ENCODE measurements at places on chromosomes 12 and 14. TPM values are rescaled to one million over a fixed set of nuclear protein-coding genes. Genes with fewer than 3 reads are reported as not detected.

The SSTR1 gene
- 14.4 TPM for total RNA-seq

DNA sequence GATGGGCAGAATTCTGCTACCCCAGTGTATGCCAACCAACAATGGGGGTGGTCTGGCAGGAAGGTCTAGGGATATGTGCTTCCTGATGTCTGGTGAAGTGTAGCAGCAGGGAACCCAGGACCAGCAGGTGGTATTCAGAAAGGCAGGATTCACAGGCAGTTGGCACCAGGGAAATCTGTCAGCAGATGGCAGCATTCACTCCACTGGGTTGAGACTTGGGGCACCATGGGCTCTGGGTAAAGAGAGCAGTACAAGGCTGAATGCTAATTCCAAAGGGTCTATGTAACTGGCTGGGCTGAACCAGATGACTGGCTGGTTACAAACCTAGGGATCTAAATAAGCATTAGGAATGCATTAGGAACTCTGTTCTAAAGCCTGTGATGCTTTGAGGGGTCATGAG is 466.9 kb upstream of the STXBP6 start:
- no peaks in the 10 kb centered on the region for H3K27me3 ChIP-seq
- DNase-seq: no peak
- H3K27ac ChIP-seq: no peak overlapping the region
- H3K4me3 ChIP-seq: no peak overlapping the region
- H3K4me1 ChIP-seq: no peaks in the 10 kb centered on the region

DNA sequence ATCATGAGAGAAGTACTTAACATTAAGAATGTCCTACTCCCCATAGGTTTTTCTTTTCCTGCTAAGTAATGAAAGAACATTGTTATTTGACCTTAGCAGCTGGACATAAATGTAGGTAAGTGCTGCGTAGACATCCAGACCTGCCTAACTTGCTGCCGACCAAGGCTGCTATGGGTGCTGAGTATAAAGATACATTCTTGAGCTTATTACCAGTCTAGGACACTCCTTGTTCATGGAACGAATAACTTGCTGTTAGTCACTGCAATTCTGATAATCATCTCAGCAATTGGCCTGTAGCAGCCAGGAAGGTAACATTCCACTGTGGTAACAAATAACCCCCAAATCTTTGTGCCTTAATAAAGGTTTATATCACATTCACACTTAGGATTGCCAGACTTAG is 478.1 kb downstream of the VRK1 start:
- no peaks in the 10 kb centered on the region for H3K36me3 ChIP-seq
- H3K4me3 ChIP-seq: no peak overlapping the region
- DNase-seq: no peak

- no peak overlapping the region for H3K27ac ChIP-seq
- no peaks in the 10 kb centered on the region for H3K27me3 ChIP-seq
- no peaks in the 10 kb centered on the region for H3K36me3 ChIP-seq
These were observed 23.2 kb upstream of the MTHFD1 start for GRCh38 chr14:64364907-64365306.

The ETV6 gene
- 22.2 TPM for total RNA-seq

DNA sequence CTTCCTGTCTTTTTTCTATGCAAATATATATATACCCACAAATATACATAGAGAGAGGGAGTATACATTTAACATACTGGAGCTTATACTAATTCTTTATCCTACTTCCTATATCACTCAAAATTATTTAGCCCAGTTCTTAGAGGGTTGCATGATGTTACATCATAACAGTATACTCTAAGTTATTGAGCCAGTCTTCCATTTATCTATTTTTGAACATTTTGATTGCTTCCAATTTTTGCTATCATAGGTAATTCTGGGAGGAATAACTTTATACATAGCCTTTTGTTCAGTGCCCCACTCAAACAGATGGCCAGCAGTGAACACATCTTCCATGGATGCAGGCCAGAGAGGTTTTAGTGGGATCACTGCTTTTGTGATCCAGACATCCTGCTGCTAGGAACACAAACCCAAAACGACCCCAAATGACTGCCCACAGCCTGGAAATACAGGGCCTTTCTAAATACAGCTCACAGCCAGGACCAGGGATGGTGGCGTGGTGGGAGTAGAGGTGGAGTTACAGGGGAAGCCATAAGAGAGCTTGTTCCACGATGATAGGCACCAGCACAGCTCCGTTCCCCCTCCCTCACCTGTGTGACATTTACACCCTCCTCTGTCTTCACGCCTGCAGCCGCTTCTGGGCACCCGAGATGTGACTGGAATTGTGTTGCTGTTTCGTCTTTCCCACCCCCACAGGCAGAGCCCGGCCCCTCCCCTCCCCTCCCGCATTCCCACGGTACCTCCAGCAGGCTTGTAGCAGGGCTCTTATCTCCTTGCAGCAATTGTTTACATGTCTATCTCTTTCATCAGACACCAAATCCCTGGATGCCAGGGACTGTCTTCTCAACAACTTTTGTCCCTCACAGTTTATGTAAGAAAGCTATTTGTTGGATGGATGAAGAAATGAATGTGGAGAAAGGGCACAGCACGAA is 30.7 kb upstream of the HDAC7 start:
- H3K4me3 ChIP-seq: no peak overlapping the region
- H3K36me3 ChIP-seq: peaks cover 17% of the 10 kb centered on the region
- no peak for DNase-seq
- H3K27me3 ChIP-seq: no peaks in the 10 kb centered on the region
- no peak overlapping the region for H3K27ac ChIP-seq

DNA sequence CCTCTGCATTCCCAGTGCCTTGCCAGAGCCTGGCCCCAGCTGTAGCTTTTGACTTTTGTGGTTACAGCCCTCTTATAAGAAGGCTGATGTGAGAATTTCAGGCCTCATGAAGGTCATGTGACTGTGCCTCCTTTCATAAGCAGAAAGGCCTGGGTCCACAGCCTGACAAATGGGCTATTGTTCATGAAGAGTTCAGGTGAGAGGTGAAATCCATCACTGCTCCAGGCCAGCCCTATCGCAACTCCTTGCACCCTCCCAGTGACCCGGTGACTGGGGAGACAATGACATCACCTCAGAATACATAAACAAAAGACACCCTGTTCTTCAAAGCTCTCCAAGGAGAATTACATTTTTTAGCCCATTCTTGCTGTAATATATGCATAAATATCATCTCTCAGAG is 321.5 kb downstream of the PCNX1 start:
- no peak overlapping the region for H3K27ac ChIP-seq
- H3K4me3 ChIP-seq: no peak overlapping the region
- no peak for DNase-seq
- H3K27me3 ChIP-seq: no peaks in the 10 kb centered on the region
- H3K4me1 ChIP-seq: no peaks in the 10 kb centered on the region

DNA sequence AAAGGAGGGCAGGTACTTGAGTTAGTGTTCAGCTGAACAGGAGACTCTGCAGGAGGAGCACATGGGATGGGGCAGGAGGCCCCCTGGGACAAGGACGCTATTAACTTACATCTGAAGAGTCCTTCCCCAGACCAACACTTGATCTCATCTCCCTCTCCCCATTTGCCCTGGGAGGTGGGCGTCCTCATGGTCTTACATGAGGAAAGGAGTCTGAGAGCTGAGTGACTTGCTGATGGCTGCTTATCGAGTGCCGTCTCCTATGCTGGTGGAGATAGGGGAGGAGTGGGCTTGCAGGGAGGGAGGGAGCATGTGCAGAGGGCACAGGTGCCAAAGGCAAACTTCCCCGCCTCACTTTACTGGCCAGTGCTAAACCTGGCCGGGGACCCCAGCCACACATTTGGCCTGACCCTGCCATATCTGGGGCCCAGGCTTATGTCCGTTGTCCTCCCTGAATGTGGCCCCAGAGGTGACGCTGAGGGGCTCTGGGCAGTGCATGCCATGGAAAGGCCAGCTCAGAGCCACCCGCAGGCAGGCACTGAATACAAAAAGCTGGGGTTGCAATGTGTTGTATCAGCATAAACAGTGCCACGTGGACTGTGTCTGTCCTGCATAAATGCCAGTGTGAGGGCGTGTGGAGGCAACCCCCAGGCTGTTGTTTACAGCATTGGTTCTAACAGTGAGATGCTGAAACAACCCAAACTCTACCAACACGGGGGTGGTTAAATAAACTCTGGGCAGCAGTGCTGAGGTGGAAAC is 29.4 kb downstream of the FAIM2 start:
- no peak for DNase-seq
- no peaks in the 10 kb centered on the region for H3K36me3 ChIP-seq
- peaks cover 4% of the 10 kb centered on the region for H3K4me1 ChIP-seq
- no peak overlapping the region for H3K27ac ChIP-seq
- no peak overlapping the region for H3K4me3 ChIP-seq
- H3K27me3 ChIP-seq: no peaks in the 10 kb centered on the region

DNA sequence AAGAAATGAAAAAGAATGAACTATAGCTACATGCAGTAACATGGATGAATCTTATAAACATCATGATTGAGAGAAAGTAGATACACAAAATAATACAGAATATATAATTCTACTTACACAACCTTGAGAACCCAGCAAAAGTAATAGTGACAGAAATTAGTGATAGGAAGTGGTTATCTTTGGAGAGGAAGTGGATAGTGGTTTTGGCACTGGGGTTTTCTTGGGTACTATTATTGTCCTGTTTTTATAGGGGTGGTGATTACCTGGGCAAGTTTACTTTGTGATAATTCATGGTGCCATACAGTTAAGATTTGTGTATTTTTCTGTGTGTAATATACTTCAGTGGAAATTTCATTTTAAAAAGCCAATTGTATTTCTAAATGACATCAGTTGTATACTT is 352.7 kb downstream of the AEBP2 start:
- H3K27ac ChIP-seq: no peak overlapping the region
- H3K4me3 ChIP-seq: no peak overlapping the region
- no peaks in the 10 kb centered on the region for H3K36me3 ChIP-seq
- H3K27me3 ChIP-seq: no peaks in the 10 kb centered on the region

DNA sequence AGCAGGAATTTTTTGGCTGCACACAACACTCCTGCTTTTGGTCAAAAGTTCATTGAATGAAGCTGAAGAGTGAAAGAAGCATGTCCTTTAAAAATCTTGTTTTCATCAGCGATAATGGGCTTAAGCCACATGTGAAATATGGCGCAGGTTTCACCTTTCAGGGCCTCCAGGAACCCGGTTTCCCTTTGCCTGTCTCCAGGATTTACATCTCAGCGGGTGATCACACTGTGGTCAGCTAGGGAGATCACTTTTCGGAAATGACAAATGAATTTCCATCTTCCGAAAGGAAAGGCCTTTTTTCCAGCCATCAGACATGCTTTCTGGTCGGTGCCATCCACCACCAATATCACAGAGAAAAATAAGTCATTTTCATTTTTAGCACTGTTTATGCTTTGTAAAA is 727.1 kb upstream of the TBX3 start:
- no peaks in the 10 kb centered on the region for H3K4me1 ChIP-seq
- H3K27ac ChIP-seq: no peak overlapping the region
- DNase-seq: no peak

The KRT79 gene
- 0.30 TPM for total RNA-seq

- H3K27ac ChIP-seq: peak overlapping the region; percentile 16
- no peaks in the 10 kb centered on the region for H3K27me3 ChIP-seq
- no peak overlapping the region for H3K4me3 ChIP-seq
- peaks cover 12% of the 10 kb centered on the region for H3K4me1 ChIP-seq
- DNase-seq: no peak
These were observed 3.1 kb downstream of the PYGL start for GRCh38 chr14:50941151-50941550.

GRCh38 chr14:99039331-99040041 is 232.5 kb downstream of the BCL11B start:
- no peaks in the 10 kb centered on the region for H3K36me3 ChIP-seq
- no peak overlapping the region for H3K4me3 ChIP-seq
- DNase-seq: no peak

- H3K4me1 ChIP-seq: no peaks in the 10 kb centered on the region
- H3K27ac ChIP-seq: no peak overlapping the region
- no peak for DNase-seq
- no peaks in the 10 kb centered on the region for H3K36me3 ChIP-seq
- peaks cover 3% of the 10 kb centered on the region for H3K27me3 ChIP-seq
These were observed 2.8 kb upstream of the SP7 start for GRCh38 chr12:53338916-53339315.

DNA sequence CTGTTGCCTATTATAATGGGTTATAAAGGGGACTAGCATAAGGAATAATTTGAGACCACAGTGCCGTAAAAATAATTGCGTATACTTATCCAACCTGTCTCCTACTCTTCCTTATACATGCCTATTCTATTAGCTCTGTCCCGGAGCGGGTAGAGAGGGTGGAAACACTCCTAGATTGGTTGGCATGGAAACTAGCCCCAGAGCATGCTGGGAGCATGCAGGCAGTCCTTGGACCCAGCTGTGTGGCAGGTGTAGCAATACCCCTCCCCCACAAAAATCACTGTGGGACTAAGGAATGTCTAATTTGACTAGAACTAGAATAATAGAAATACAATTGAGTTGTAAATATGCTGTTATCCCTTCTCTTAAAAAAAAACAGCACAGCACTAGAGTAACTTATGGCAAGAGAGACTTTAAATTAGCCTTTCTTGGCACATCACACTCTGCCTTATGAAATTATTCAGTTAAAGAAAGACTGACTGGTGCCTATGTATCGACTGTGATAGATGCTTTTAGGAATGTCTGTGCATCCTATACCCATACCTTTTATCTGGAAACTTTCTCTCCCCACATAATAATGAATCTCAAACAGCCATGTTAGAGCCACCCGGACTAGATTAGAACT is 244.0 kb upstream of the DAAM1 start:
- no peak overlapping the region for H3K4me3 ChIP-seq
- no peaks in the 10 kb centered on the region for H3K4me1 ChIP-seq
- H3K27ac ChIP-seq: no peak overlapping the region
- H3K36me3 ChIP-seq: no peaks in the 10 kb centered on the region
- no peak for DNase-seq
- no peaks in the 10 kb centered on the region for H3K27me3 ChIP-seq

- DNase-seq: no peak
- no peaks in the 10 kb centered on the region for H3K27me3 ChIP-seq
- no peaks in the 10 kb centered on the region for H3K36me3 ChIP-seq
These were observed 873.6 kb downstream of the C12orf50 start for GRCh38 chr12:87155621-87156020.

- no peaks in the 10 kb centered on the region for H3K27me3 ChIP-seq
- H3K4me3 ChIP-seq: no peak overlapping the region
- H3K27ac ChIP-seq: no peak overlapping the region
- H3K36me3 ChIP-seq: no peaks in the 10 kb centered on the region
These were observed 63.2 kb upstream of the INSM2 start for GRCh38 chr14:35470755-35471154.

The A2M gene
- 314 TPM for total RNA-seq

DNA sequence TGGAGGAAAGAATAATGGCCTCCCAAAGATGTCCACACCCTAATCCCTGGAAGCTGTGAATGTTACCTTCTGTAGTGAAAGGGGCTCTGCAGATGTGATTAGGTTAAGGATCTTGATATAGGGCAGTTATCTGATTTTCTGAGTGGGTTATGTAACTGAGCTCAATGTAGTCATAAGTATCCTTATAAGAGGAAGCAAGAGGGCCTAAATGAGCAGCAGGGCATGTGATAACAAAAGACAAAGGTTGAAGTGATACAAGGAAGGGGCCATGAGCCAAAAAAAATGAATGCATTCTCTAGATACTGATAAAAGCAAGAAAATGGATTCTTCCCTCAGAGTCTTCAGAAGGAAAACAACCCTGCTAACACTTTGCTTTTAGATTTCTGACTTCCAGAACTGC is 78.8 kb downstream of the OSBPL8 start:
- no peak overlapping the region for H3K4me3 ChIP-seq
- H3K36me3 ChIP-seq: peaks cover 4% of the 10 kb centered on the region
- H3K4me1 ChIP-seq: no peaks in the 10 kb centered on the region
- DNase-seq: no peak
